Iris pigment epithelial cell (primary cell): ENCODE measurements at places on chromosomes 5 and 9.

- no peak for DNase-seq
Observed at GRCh38 chr5:132394667-132395259, 25.3 kb downstream of the SLC22A5 start.

DNA sequence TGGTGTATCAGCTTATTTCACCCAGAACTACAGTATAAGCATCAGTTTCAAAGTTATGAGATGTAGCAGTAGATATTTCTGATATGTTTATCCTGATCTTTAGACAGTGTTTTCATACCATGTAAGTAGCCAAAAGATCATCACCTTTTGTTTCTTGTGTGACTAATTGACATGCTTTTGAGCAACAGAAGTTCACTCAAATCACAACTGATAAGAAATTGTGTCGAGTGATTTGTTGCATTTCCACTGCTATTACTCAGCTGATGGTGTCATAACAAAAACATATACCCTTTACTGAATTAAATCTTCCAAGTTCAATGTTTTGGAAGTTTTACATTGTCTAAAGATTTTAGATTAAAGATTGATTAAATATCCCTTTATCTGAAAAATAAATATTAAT lies 324.5 kb downstream of the TUSC1 start:
- no peak for DNase-seq

- no peak for DNase-seq
Observed at GRCh38 chr5:91302305-91302704, 80.8 kb downstream of the ARRDC3 start.

- no peak for DNase-seq
Observed at GRCh38 chr5:14266686-14267085, 123.5 kb downstream of the TRIO start.
